Activated naive CD4-positive, alpha-beta T cell treated with Interleukin-2 at 50 U/mL for 16 hours (primary cell): ENCODE measurements at places on chromosomes 3 and 15.

- no peak for DNase-seq
These were observed 45.5 kb downstream of the CTNNB1 start for GRCh38 chr3:41244620-41245336.

- no peak for DNase-seq
These were observed 134.8 kb upstream of the MB21D2 start for GRCh38 chr3:193052354-193053045.

- DNase-seq = no peak
These were observed 1.1 kb downstream of the LSAMP start for GRCh38 chr3:116444115-116444747.

DNA sequence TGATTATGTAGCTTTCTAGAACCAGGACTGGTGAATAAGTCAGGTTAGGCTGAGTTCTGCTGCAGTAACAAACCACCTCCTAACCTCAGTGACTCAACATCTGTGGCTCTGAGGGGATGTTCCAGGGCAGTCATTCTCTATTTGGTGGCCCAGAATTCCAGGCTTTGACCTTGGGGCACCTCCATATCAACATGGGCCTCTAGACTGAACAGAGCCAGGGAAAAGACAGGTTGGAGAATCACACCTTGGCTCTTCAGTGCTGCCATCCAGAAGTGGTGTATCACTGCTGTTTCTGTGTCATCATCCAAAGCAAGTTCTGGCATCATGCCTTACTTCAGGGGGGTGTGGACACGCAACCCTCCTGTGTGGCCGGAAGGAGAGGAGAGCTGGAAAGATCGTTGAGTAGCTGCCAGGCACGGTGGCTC lies 15.3 kb downstream of the ZBTB47 start:
- DNase-seq = no peak

- DNase-seq = no peak
These were observed 5.9 kb downstream of the CYP19A1 start for GRCh38 chr15:51332206-51333147.

DNA sequence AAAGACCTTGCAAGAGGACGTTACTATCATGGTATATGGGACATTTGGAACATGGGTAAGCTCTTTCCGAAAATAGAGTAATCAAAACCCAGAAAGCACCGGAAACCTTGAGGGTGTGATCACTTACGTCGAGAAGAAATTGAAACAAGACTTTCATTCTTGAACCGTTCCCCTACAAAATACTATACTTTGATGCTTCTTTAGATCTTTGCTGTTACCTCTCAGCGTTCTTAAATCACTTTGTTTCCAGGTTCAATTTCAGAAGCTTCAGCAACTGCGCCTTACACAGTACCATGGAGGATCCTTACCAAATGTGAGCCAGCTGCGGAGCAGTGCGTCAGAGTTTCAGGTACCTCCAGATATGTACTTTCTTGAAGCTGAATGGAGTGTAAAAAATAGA lies 10.1 kb downstream of the CRTC3 start:
- peak; percentile 42 for DNase-seq

DNA sequence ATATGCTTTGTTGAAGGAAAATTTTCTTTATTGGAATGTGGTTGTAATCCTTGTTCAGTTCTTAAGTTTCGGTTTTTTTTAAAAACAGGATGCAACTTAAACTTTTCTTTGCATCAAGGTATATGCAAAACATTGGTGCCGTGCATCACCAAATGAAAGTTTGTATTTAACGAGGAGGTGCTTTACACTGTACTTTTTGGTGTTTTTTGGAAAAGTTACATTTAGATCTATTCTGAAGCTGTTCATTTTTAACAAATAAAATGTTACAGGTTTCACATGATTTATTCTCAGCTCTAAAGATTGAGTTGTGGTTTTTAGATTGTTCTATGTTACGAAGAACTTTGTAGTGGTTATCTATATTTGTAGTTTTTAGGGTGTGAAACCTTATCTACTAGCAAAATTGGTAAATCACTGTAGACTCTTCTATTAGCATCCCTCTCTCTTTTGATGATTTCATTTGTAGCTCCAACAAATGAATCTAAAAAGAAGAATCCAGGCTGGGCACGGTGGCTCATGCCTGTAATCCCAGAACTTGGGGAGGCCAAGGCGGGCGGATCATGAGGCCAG lies 7.0 kb upstream of the LRCH3 start:
- no peak for DNase-seq

- no peak for DNase-seq
These were observed 23.6 kb downstream of the KCNMB3 start for GRCh38 chr3:179227349-179227748.

- peak; percentile 55 for DNase-seq
These were observed 24.6 kb downstream of the EBLN2 start for GRCh38 chr3:73086071-73086494.

DNA sequence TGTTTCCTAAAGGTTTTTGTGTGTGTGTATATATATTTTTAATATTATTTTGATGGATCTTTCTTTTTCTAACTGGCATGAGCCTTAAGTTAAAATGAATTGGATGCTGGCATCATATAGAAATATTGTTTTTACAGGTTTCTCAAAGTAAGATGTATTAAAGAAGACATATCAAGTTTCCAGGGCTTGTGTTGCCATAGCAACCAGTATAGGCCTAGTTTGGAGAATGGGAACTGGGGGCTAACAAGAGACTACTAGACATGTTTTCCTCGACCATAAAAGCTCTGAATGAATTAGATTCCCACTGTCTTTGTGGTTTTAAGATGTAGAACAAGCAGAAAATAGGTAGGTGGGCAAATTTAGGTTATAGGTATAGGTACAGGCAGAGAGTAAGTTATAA lies 771.4 kb downstream of the TUSC7 start:
- no peak for DNase-seq

DNA sequence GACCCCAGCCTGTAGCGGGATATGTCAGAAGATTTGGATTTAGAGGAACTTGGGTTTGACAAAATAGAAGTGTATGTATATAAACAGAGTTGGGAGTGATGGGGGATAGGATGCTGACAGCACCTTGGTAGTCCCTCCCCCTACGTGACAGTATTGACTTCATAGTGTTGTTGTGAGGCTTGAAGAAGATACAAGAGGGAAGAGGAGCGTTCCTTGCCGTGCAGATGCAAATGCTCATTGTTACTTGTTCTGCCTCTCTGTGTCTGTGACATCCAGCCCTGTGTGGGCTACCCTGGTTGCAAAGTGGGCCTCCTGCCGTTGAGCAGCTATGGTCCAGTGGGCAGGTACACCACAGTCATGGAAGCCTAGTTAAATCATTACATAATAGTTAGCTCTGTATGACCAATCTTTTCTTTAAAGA lies 45.0 kb downstream of the SMAD3 start:
- no peak for DNase-seq

GRCh38 chr3:143495527-143495926 lies 352.7 kb downstream of the SLC9A9 start:
- DNase-seq = no peak

- DNase-seq = no peak
These were observed 102.1 kb upstream of the FHIT start for GRCh38 chr3:61353382-61353781.

GRCh38 chr15:80822256-80822655 lies 43.1 kb downstream of the CEMIP start:
- DNase-seq = no peak

DNA sequence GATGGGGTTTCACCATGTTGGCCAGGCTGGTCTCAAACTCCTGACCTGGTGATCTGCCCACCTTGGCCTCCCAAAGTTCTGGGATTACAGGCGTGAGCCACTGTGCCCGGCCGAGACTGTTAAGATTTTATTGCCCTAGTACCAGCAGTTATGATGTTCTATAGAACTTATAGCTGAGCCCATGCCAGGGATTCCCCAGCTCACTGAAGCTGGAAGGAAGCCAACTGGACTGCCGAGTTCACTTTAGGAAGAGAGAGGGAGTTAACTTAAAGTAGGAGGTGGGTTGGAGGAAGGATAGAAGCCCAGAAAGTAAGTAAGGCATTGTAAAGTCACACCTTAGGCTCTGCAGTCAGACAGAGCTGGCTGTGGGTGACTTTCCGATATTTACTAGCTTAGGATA lies 101.1 kb upstream of the BOC start:
- no peak for DNase-seq

DNA sequence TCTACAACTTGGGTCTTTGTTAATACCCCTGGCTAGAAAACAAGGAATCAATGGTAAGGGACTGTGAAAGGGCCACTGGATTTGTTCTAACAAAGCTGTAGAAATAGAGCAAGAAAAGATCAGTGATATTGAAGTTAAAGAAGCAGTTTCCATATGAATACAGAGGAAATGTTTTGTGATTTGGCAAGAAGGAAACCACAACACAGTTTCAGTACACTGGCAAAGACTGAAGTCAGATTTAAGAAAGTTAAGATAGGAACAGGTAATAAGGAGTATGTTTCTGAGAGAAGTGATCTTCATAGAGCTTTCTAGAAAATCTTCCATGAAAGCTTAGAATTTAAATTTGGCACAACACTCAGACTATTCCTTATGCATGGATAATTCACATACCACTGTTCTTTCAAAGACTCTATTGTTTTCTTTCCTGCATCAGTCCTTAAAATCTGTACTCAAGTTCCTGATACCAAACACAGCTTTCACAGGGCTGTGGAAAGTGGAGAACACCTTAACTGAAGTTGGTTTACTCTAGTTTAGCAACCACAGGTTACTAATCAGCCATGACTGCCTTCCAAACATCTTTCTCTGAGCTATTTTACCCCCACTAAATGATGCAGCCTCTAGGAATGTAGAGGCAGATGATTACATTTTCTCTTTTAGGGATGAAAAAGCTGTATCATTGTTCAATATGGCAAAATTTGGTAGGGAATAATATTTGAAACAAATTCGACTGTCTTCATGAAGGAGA lies 32.4 kb upstream of the ALCAM start:
- no peak for DNase-seq

DNA sequence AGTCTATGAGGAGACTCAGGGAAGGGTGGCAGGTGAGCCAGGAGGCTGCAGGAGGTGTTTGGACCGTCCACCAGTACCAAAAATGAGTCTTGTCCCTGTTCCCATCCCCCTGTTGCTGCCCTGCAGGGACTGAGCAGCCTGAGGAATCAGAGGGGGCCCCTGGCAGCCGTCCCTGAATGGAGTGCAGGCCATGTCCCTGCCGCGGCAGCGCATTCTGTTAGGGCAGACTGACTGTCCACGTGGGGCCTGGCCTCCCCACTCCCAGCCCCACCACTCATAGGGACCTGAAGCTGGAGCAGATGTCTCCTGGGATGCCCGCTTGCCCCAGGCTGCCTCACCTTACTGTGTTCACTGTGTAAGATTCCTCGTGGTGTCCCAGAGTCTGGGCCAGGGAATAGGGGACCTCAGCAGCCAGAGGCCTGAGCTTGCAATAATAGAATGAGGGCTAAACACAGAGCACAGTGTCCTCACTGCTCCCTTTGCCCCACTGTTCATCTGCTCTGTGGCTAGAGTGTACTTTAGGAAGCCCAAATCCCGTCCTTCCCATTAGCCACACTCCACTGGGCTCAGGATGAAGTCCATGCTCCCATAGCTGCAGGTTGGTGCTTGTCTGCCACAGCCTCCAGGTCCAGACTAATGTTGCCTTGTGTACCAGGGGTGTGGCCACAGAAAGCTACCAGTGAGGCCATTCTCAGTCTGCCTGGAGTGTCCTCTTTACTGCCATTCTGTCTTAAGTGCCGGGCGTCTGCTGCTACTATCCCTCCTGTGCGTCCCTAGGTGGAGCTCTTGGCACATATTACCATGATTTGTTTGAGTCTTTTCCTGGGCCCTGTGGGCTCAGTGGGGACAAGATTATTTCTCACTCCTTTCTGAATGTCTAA lies 63.2 kb downstream of the HCN4 start:
- no peak for DNase-seq

DNA sequence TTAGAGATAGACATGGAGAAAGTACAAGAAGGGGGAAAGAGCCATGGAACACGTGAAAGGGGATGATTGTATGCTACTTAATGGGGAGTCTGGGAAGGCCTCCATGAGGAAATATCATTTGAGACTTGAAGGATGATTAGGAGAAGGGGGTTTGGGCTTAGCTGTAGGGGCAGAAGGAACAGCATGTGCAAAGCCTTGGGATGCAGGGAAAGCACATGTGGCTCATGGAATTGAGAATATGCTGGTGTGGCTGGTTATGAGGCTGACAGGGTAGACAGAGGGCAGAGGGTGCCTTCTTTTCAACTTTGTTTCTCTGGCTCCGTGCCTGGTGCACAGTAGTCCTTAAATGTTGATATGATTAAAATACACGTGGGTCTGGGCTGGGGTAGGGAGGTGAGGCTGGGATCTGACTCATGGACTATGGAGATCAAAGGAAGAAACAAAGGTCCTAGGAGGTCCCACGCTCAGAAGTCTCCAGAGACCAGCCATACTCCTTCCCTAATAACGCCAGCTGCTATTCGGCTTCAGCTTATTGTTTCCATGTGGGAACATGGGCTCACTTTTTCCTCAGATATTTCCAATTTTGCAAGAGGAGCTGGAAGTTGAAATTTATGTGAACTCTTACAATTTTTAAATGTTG lies 1.1 kb downstream of the GTF2E1 start:
- no peak for DNase-seq

DNA sequence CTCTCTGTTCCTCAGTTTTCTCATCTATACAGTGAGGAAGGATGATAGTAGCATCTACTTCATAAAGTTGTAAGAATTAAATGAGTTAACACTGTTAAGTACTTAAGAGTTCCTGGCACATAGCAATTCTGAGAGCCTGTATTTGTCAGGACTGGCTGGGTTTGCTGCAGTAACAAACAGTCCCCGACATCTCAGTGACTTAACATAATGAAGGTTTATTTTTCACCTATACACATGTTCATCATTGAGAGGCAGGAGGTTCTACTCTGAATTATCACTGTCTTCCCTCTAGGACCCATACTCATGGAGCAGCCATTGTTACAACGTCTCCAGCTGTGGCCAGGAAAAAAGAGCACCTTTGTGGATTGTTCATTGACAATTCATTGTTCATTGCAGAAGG lies 190.6 kb upstream of the PROK2 start:
- DNase-seq = no peak

- no peak for DNase-seq
These were observed 151.7 kb downstream of the MEGF11 start for GRCh38 chr15:66101715-66102395.

- no peak for DNase-seq
These were observed 15.5 kb upstream of the ONECUT1 start for GRCh38 chr15:52805351-52806283.

DNA sequence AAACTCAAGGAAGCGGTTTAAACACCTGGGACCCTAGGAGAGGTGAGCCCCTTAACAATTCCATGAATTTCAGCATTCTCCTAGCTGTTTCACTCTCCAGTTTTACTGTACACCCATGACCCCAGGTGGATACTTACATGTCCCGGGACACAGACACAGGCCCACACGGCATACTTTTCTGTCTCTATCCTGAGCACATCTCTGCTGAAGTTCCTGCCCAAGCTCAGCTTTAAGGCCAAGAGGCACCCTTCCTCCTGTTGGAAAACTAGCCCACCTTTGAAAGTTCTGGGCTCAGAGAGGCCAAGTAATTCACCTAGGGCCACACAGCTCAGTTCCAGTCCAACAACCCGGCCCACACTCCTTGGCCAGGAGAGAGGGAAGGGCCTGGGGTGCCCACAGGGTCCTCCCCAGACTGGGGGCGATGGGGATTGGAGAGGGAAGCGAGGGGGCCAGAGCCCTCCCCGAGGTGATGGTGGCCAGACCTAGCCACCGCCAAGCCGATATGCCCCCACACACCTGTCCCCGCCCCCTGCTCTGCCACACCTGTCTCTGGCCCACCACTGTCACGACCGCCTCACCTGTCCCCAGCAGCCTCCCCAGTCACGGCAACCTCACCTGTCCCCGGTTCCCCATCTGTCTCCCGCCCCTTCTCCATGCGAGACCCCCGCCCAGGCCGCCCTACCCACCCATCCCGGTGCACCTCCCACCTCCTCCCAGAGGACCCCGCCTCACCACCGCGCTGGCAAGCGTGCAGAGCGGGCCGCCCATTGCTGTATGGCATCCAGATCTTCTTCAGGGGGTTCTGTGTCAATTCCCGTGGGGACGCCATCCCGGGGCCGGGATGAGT lies 431 bp downstream of the PFKFB4 start:
- no peak for DNase-seq
